ENCODE measurements at places on chromosomes 1 and 21.

- DNase-seq, result no peak
Measured at GRCh38 chr1:206700445-206701036, 15.8 kb downstream of the MAPKAPK2 start.

- DNase-seq, result no peak
Measured at GRCh38 chr1:29853716-29854330, 617.5 kb downstream of the PTPRU start.

- DNase-seq, result peak; percentile 52
Measured at GRCh38 chr1:32273391-32274208, 18.3 kb upstream of the HDAC1 start.

GRCh38 chr1:243598433-243598832 lies 251.6 kb downstream of the AKT3 start:
- DNase-seq, result no peak

DNA sequence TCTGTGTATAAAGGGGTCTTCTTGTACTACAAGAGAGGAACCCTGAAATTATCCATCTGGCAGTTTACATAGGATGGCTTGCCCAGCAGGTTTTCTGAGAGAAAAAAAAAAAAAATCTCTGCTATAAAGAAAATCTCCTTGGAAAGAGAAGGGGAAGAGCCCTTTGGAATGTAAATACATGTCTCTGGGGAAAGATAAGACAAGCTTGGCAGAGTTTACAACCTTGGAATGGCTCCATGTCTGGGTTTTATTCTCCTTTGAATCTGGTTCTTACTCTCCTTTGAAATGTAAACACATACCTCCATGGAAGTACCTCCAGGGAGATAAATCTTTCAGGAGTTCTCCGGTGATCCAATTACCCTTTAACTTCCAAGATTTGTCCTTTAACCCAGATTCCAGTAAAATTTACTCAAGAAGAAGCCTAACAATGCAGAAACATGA lies 45.1 kb upstream of the DNAH14 start:
- DNase-seq, result no peak

GRCh38 chr1:39563669-39564068 lies 12.9 kb downstream of the PABPC4 start:
- no peak for DNase-seq

- no peak for DNase-seq
Measured at GRCh38 chr1:181469829-181470228, 13.5 kb upstream of the CACNA1E start.

DNA sequence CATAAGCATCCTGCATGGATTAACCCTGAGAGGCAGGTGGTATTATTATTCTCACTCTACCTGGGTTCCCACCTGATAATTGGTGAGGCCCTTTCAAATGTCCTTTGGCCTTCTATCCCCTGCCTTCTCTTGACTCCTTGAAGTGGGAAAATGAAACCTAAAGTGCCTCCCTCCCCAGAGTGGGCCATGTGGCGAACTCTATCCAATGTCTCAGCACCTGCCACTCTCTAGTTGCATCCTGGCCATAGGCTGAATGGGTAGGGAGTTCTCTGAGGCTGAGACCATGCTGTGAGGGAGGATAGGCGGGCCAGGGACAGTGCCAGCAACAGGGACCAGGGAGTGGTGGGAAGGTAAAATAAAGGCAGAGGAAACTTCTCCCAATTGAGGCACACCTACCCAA lies 35.3 kb downstream of the ELF3 start:
- DNase-seq, result no peak

DNA sequence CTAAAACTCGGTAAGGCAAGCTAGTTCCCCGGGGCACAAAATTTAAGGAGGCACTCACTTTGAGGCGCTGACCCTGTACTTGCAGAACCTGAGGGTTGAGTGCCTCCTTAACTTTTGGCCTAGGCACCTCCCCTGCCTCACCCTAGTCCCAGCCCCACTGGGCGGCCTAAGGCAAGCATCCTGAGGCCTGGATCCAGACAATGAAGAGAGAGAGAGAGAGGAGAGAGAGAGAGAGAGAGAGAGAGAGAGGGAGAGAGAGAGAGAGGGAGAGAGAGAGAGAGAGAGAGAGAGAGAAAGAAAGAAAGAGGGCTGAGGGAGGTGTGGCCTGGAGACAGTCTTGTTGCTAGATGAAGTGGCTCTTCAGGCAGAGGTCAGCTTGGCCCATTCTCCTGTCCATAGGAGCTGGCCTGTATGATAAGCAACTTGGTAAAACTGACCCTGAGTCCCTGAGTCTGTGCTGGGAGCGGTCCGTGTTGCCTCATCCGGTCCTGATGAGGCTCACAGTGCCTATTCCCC lies 7.4 kb upstream of the LRRN2 start:
- DNase-seq, result no peak
